ENCODE measurements at places on chromosomes 2 and 18.

- no peak for DNase-seq
Measured at GRCh38 chr2:128420776-128421175, 102.1 kb upstream of the HS6ST1 start.

DNA sequence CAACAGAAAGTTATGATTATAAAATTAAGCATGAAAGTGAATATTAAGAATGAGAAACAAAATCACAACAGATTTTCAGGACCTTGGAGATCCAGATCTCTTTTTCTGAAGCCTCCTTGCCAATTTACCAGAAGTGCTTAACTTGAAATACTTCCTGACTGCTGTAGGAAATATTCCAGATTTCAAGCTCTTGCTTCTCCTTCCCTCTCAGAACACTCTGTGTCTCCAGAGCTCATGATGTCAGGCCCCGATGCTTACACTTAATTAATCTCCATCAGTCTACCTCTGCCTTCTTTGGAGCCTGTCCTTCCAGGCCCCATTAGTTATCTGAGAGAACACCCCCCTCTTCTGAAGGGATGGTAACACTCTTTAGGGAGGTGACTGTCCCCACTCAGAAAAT is 20.7 kb upstream of the NT5C1B start:
- DNase-seq: no peak

DNA sequence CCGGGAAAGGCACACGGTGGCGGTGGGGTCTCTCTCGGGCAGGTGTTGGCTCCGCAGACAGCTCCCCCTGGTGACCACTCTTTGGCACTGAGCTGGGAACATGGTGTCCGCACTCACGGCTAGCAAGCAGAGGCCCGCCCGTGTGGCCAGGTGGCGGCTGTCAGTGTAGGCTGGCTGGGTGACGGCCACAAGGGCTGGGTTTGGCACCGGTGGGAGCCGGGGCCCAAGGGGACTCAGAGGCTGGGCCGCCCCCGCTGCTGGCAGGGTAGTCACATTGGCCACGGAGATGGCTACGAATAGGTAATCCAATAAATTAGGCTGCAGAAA is 1071.7 kb downstream of the RPIA start:
- no peak for DNase-seq

- DNase-seq: no peak
Measured at GRCh38 chr2:234835738-234836137, 116.1 kb upstream of the SH3BP4 start.

DNA sequence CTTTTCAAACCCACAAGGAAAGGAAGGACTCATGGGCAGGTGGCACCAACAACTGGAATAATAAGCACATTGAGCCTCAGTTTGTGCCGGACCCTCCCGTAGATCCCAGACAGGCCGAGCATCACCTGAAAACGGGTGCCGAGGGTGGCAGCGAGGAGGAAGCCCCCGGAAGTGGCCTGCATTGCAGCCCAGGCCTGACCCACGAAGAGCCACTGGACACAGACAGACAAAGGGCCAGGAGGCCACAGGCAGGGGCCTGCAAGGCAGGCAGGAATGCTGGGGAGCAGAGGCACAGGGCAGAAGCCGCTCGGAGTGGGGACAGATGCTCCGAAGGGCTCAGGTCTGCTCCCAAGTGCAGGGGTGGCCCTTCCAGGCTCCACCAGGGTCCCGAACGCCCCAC is 31.7 kb downstream of the MTERF4 start:
- no peak for DNase-seq

DNA sequence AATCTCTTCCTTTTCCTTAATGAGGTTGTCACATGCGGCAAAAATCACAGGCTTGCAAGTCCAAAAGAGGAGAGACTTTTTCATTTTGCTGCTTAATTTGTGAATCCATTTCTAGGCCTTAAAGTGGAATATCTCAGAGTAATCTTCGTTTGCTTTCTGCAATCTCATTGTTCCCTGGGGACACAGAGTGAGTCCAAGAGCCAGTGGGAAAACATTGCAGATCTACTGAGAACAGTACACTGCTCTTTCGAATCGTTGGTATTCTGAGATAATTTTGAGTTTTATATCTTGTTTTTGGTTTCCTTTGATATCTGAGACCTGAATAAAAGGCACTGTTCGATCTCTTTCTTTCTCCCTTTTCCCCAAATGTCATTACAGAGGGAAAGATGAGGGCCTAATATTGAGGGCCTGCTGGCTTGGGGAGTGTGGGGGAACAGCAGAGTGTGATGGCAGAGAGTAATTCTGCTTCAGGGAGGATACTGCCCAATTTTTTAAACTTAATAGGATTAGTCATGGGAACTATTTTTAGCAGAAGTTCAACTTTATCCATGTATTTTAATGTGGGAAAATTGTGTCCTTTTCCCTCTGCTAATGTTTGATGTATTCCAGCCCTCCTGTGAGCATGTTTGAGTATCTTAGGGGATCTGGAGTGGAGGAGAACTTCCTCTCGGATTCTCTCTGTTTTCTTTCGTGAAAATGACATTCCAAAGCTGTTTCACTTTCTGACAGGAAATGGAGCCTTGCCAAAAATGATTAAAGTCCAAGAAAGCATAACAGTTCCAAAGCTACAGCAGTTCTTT is 418.2 kb upstream of the ZEB2 start:
- no peak for DNase-seq

- no peak for DNase-seq
Measured at GRCh38 chr2:17327649-17328048, 190.6 kb downstream of the RAD51AP2 start.

GRCh38 chr2:29295845-29296244 is 180.6 kb downstream of the CLIP4 start:
- no peak for DNase-seq

DNA sequence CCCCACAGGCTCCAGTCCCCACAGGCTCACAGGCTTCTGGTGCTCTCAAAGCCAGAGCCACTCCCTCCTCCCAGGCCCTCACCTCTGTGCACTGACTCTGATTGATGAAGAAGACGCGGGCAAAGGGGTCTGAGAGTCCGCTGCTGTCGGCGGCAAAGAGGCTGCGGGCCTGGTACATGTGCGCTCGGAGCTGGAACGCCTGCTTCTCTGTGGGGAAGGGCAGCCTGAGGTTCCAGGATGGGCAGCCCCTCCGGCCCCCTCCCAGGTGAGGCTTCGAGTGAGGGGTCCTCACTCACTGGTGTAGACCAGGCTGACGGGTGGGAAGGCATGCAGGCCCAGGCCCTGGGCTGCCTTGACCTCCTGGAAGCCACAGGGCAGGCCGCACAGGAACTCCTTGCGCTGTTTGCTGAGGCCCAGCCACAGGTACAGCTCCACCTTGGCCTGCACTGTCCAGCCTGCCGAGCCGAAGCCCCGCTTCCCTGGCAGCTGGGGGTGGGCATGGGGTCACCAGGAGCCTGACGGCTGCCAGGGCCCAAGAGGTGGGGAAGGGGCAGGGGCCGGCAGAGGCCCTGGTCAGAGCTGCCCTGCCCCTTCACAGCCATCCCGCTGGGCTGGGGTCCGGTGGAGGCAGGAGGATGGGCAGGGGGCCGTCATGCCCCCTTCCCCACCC is 2.0 kb downstream of the OTOF start:
- no peak for DNase-seq

- no peak for DNase-seq
Measured at GRCh38 chr18:67268530-67268929, 248.0 kb downstream of the DSEL start.

DNA sequence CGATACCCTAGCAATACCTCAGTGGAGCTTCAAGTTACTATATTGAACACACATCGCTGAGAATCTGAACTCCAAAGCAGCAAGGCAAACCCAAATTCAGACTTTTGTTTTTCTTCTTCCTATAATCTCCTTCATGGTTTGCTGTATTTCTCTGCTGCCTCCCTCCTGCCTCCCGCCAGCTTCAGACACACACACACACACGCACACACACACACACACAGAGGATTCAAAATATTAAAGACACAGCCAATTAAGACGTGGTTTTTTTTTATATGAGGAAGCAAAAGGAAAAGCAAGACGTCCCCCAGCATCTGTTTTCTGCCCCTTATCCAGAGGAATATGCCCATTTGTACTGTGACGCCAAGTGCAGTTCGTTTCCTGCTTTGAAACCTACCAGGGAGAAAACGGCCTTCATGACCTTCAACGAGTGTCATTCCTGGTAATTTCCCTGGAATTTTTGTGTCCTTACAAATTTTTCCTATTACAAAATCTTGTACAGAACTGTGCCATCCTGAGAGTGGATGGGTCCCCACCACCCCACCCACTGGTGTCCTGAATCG is 547.9 kb upstream of the ID2 start:
- no peak for DNase-seq

DNA sequence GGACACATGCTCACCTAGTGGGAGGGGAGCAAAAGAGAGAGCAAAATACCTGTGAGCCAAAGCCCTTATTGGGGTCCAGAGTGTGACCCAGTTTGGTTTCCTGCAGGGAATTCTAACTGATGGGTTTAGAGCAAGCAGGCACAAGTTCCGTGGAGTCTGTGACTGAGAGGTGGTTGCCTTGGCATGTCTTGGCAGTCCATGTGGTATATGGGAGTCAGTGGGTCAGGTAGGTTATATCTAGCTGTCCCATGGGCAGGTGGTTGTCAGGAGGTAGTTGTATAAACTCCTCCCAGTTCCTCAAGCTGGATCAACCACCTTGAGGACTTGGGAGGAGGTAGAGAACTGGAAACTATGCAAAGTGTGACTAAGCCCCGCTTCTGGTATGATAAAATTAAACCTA is 452.8 kb upstream of the VWC2L start:
- no peak for DNase-seq

DNA sequence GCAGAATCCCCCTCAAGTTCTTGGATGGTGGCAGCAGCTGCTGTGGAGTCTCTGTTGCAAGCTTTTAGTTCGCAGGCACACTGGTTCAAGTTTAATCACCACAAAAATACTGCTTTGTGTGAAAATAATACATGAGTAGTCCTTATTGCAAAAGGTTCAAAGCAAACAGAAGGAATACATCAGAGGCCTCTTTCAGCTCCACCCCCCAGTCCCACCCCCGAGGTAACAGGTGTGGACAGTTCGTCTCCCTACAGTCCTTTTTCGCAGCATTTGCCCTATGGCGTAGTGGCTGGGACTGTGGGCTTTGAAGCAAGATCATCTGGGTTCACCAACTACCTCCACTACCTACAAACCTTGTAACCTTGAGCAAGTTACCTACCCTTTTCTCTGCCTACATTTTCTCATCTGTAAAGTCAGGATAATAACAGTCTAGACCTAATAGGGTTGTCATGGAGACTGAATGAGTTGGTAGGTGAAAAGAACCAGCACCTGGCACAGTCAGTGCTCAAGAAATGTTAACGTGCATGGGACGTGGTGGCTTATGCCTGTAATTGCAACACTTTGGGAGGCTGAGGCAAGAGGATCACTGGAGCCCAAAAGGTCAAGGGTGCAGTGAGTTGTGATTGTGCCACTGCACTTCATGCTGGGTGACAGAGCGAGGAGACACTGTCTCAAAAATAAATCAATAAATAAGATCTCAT is 61.7 kb downstream of the TCF7L1 start:
- DNase-seq: no peak

GRCh38 chr2:48328942-48329723 is 200.8 kb upstream of the STON1 start:
- DNase-seq: no peak

GRCh38 chr2:151878655-151879563 is 50.7 kb upstream of the ARL5A start:
- DNase-seq: no peak

GRCh38 chr2:138059487-138060300 is 95.4 kb downstream of the HNMT start:
- DNase-seq: no peak

DNA sequence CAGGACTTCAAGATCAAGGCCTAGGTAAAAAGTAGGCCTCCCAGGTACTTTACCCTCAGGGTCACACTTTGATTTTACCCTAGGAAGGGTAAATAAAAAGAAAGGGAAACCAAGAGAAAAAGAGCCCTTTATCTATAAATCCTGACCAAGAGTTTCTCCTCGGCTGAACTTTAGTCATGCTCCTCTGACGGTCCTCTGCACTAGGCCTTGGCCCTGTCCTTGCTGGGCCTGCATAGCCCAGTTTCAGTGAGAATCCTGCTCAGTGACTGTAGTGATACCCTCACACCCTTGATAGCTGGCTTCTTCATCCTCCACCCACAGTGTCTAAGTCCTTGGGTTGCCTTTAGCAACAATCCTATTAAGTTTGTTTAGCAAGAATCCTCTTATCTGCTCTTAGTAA is 20.5 kb upstream of the ITSN2 start:
- DNase-seq: no peak

GRCh38 chr2:176558574-176559140 is 289.4 kb downstream of the MTX2 start:
- no peak for DNase-seq

DNA sequence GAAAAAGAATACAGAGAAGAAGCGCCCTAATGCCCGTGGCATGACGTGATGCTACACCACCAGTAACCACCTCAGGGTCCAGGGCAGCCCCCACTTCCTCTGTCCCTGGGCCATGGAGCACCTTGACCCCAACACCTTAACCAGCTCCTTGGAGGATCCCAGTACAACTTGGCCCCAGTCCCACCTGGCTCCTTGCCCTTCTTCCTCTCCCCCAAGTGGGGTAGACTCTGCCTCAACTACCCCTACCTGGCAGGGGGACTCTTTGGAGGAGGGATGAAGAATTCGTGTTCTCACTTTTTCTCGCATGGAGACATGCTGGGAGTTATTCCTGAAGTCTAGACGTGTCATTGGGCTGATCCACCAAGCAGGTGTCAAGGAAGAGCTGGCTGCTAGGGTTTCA is 18.9 kb downstream of the TRABD2A start:
- DNase-seq: no peak

DNA sequence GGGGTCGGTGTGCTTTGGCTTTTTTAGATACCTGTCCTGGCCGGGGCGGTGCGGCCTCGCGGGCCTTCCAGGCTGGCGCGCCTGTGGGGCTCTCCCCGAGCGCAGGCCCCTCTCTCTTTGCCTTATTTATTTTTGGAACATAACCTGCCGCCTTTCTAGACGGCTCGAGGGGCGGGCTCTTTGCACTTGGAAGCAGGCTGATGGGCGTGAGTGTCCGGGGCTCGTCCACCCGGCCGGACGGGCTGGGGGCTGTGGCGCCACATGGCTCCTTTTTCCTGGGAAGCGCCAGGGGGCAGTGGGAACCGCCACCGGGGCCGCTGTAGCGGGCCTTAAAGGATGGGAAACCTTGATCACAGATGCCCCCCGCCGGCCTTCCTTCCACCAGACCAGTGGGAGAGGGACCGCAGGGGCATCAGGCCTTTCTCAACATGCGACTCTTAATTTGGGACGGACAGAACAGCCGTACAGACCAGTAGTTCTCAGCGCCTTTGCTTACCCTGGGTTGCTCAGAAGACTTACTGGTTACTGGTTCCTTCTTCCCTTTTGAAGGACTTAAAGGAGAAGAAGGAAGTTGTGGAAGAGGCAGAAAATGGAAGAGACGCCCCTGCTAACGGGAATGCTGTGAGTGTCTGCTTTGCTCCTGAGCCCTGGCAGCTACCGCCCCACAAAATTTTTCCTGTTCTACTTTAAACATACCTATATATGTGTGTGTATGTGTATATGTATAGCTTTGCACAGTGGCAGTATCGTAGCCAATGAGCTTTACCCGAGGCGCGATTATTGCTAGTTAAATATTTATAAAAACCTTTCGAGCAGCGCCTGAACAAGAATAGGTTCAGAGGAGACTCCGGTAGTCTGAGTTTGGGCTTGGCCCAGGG is 2.7 kb downstream of the PTMA start:
- no peak for DNase-seq

GRCh38 chr2:156455361-156455975 is 19.3 kb downstream of the GPD2 start:
- DNase-seq: no peak
